ENCODE measurements at places on chromosomes 5 and 9.

DNA sequence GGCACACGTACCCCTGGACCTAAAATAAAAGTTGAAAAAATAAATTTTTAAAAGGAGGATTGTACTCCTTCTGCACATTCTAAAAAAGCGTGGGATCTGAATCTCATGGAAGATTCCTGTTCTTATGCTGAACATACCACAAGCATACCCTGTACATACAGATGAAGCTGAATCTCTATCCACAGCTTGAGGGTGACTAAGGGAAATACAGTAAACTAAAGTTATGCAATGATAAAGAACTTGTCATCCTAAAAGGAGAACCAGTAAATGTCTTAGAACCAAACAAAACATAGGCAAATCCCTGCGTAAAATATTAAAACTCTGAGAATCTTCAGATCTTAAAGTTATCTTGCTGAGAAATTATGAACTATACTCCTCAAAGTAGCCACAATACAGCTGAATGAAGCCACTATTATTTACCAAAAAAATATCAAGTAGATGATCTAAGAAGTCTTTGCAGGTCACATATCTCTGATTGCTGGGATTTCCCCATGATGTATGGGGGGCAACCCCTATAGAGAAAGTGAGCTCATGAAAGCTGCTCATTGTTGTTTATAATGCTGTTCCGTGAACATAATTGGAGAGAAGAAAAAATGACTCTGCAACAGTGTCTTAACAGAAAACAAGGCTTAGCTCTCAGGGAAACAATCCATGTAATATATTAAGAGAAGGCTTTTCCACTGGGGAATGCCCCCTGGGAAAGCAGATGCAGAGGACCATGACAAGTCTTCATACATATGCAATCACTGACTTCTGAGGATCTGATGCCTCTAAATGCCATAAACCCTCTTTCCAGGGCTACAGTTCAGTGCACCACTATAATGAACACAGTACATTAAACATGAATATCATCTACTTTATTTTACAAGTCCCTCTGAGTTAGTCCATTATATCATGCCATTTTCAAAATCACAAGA lies 210.1 kb downstream of the EPB41L4A start:
- no peak for DNase-seq

GRCh38 chr5:38809388-38810359 lies 36.1 kb upstream of the OSMR start:
- peak; percentile 7 for DNase-seq

DNA sequence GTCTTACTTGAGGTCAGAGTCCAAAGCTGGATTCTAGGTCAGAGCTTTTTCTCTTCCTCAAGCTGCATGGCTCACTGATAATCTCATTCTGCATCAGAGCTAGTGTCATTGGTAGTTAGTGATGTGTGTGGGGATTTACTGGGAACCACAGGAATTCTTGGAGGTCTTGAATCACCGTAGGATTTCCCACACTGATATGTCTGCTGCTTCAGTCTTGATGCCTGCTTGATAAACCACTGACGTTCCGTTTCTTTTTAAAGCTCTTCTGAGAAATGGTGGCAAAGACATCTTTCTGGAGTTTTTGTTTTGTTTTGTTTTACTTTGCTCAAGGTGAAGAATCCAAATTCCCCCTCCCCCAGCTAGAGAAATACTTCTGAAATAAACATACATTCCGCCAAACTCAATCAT lies 1.2 kb upstream of the GARIN3 start:
- DNase-seq: no peak

DNA sequence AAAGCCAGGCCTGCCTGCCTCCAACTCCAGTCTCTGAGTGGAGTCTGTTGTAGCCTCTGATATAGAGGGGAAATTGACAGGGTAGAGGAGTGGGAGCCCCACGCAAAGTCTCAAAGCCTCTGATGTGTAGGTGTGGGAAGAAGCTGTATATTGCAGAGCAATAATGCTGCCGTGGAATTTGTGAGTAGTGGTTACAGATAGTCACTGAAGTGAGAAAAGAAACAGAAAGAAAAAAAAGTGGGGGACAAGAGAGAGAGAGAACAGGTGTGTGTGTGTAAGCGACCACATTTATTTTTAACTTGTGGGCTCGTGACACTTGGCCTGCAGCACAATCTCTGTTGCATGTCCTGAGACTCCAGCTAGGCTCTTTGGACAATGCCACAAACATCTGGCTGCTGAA lies 227.8 kb downstream of the NSG2 start:
- no peak for DNase-seq

DNA sequence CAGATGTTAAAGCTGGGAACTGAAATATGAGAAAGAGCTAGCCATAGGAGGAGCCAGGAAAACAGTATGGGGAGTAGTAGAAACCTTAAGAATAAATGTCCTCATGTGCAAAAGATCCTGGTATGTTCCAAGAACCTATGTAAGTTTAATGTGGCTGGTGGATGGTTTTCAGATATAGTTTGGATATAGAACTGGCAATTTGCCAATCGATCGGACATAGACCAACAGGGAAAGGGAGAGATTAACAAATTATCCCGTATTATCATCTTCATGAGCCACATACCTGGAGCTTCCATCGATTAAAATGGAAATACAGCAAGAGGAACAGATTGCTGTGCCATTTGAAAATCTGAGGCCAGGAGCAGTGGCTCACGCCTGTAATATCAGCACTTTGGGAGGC lies 388.7 kb downstream of the PRELID2 start:
- no peak for DNase-seq

DNA sequence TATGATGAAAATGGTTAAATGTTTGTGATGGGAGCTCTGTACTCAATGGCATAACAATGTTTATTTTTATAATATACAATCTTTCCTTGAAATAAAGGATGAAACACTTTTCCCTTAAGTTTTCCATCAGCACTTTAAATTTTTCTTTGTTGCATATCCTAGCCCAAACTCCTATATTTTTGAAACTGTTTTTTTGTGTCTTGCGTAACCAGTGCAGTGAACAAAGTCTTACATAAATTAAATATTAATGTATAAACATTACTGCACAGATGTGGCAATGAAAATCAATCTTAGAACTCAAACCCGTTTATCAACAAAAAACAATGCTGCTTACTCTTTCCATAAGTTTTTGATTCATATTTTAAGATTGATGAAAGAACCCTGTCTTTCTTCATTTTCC lies 34.1 kb upstream of the IL31RA start:
- no peak for DNase-seq

DNA sequence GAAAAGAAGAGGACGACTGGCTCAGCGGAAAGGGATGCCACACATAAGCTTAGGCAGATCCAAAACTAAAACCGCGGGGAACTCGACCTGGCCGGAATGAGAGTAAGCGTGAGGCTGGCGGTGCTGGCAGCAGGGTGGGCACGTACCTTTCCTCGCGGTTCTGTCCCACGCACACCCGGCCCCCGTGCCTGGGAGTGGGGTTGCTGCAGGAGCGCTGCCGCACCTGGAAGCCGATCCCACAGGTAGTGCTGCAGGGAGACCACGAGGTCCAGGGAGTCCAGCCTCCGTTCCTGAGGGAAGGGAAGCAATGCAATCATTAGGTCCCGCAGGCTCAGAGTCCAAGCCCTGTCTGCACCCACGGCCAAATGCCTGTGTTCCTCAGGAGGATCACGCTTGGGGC lies 427.0 kb downstream of the SEMA5A start:
- DNase-seq: no peak

DNA sequence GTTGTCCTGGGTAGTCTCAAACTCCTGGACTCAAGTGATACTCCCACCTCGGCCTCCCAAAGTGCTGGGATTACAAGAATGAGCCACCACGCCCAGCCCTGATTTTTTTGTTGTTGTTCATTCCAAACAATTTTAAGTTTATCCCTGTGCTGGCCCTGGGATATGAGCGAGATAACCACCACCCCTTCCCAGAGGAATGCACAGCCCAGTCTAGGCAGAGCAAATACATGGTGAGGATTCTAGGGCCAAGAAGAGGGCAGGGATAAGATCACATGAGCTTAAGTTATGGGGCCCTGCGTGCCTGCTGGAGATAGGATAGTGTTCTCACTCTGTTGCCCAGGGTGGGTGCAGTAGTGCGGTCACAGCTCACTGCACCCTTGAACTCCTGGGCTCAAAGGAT lies 21.0 kb upstream of the TOR1B start:
- DNase-seq: no peak

DNA sequence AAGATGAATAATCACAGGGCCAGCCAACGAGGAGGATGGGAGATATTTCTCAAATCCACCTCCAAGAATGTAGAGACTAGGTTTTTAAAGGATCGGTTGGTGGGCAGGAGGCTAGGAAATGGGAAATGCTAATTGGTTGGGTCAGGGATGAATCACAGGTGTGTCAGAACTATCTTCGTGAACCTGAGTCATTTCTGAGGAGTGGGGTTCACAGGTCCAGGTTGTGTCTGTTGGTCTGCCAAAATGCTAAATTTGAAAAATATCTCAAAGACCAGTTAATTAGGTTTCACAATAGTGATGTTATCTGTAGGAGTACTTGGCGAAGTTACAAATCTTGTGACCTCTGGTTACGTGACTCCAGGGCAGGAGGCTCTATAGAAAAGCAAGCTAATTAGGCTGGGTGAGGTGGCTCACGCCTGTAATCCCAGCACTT lies 2.6 kb upstream of the PLAA start:
- no peak for DNase-seq

DNA sequence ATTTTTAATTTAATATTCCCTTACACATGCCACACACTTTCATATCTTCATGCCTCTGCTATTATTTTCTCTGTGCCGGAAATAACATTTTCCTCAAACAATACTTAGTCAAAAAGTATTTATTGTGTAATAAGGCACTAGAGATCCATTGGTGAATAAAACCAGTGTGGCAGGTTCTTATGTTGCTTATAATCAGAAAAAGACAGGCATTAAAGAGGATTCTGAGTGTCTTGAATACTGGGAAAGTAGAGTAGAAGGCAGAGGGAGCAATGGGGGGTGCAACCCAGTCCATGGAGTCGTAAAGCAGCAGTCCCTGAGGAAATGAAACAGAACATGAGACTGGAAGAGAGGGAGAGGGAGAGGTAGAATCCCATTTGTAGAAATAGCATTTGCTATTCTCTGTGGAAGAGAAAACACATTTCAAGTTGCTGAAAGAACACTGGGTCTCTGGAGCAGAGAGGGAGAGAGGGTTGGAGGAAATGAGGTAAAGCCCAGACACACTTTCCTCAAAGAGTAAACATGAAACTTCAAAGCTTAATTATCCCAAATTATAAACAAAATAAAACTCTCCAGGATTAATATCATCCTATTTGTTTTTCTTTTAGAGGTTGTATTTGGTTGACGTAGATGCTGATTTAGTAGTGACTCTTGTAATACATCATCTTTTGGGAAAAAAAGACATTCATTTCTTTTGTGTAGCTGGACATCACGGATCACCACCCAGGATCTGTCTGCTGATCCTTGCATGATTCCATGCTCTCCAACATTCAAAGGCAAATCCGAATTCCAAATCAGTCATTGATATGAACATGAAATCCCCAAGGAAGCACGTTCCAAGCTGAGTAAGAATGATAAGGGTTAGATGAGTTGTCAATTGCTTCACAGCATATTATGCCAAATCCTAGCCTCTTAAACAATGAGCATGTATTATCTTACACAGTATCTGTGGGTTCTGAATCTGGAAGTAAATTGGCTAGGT lies 37.4 kb upstream of the GRAMD2B start:
- DNase-seq: no peak

- no peak for DNase-seq
These were observed 124.2 kb downstream of the KCNIP1 start for GRCh38 chr5:170628028-170628427.

- no peak for DNase-seq
These were observed 488.6 kb downstream of the TLR4 start for GRCh38 chr9:118192807-118193206.

DNA sequence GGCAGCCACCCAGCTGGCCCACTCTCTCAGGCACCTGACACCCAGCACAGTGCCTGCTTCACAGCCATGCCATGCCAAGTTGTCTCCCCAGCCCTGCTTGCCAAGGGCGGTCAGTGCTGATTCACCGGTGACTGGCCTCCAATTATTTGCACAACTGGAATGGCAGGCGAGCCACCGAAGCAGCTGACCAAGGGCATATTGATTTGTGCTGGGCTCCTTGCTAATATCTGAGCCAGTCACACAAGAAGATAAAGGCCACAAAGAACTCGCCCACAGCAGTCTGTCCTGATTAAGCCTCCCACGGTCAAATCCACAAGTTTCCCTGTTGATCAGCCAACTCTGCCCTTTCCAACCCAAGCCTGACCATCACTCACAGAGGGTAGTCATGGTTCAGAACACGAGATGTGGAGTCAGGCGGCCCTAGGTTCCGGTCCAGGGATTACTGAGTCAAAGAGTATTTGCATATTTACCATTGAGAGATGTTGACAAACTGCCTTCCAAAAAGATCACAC lies 6.4 kb upstream of the EEIG1 start:
- no peak for DNase-seq

All from activated CD4-positive, alpha-beta T cell treated with anti-CD3 and anti-CD28 coated beads, Interleukin-2, amount 50 U/mL, for 24 hours (primary cell).